Fibroblast of lung (primary cell): ENCODE measurements at places on chromosomes 12 and 14. TPM values are rescaled to one million over a fixed set of nuclear protein-coding genes. Genes with fewer than 3 reads are reported as not detected.

DNA sequence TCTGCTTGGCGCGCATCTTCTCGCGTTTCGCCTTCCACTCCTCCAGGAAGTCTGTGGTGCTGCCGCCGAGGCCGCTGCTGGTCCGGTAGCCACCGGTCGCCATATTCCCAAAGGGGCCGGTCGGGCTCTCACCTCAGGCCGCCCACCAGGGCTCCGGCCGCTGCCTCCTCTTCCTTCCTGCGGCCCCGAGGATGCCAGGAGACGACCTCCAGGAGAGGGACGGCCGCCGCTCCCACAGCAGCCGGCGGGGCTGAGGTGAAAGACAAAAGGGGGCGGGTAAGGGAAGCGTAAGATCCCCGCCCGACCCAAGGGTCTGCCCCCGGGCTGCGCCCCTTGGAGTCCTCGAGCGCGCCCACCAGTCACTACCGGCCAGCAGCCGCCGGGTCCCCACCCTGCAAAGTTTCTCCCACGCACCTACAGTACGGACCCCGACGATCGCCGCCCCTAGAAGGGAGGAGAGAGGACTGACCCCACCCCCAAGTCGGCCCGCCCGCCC, 574 bp downstream of the PAWR start:
- no peak for DNase-seq
- H3K27me3 ChIP-seq = no peaks in the 10 kb centered on the region
- peak overlapping the region; percentile 91 for H3K4me3 ChIP-seq
- peaks cover 9% of the 10 kb centered on the region for H3K4me1 ChIP-seq
- peak overlapping the region; percentile 19 for H3K27ac ChIP-seq

The TNFAIP2 gene
- polyA plus RNA-seq = 31.6 and 71.5 TPM in 2 replicates

The AQP6 gene
- polyA plus RNA-seq = 0.06 TPM in 1 of 2 replicates, not detected in the other

The PIWIL1 gene
- polyA plus RNA-seq = not detected in 2 replicates

GRCh38 chr12:107884769-107885694, 110.5 kb downstream of the ASCL4 start:
- H3K4me3 ChIP-seq = no peak overlapping the region
- peak; percentile 32 for DNase-seq
- H3K4me1 ChIP-seq = no peaks in the 10 kb centered on the region
- no peaks in the 10 kb centered on the region for H3K36me3 ChIP-seq
- no peak overlapping the region for H3K27ac ChIP-seq

GRCh38 chr12:570921-571794, 92.1 kb downstream of the NINJ2 start:
- H3K36me3 ChIP-seq = no peaks in the 10 kb centered on the region
- DNase-seq = peak; percentile 77

GRCh38 chr14:105093431-105094192, 28.4 kb upstream of the GPR132 start:
- peaks cover 3% of the 10 kb centered on the region for H3K27me3 ChIP-seq
- H3K4me3 ChIP-seq = peak overlapping the region; percentile 86
- H3K36me3 ChIP-seq = no peaks in the 10 kb centered on the region
- peak overlapping the region; percentile 43 for H3K27ac ChIP-seq
- peaks cover 24% of the 10 kb centered on the region for H3K4me1 ChIP-seq
- DNase-seq = peak; percentile 61

- H3K27me3 ChIP-seq = no peaks in the 10 kb centered on the region
- H3K4me3 ChIP-seq = no peak overlapping the region
- no peak overlapping the region for H3K27ac ChIP-seq
- peaks cover 2% of the 10 kb centered on the region for H3K36me3 ChIP-seq
- peaks cover 12% of the 10 kb centered on the region for H3K4me1 ChIP-seq
Measured at GRCh38 chr12:113196990-113197389, 11.5 kb downstream of the RITA1 start.

DNA sequence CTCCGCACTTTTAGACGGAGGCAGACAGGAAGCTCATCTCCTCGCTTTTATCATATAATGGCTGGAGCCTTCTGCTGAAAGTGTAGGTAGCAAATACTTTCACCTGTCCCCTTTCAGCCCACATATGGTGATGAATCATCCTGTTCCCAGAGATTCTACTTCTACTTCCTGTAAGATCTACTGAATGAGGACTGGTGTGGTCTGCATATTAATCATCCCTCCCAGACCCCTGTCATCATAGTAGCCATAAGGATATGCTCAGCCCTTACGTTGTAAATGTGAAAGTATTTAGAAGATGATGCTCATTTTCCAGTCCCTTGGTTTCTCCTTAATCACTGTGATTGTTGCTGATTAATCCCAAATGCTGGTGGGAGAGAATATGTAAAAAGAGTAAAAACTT, 268.2 kb upstream of the GRIP1 start:
- DNase-seq = peak; percentile 48
- H3K27me3 ChIP-seq = no peaks in the 10 kb centered on the region
- no peaks in the 10 kb centered on the region for H3K36me3 ChIP-seq
- H3K27ac ChIP-seq = no peak overlapping the region
- H3K4me3 ChIP-seq = no peak overlapping the region

GRCh38 chr12:132582058-132582420, 28.3 kb downstream of the LRCOL1 start:
- H3K36me3 ChIP-seq = peaks cover 4% of the 10 kb centered on the region
- H3K4me3 ChIP-seq = no peak overlapping the region
- no peak overlapping the region for H3K27ac ChIP-seq
- no peaks in the 10 kb centered on the region for H3K27me3 ChIP-seq

The PSMD9 gene
- 77.7 and 98.1 TPM in 2 replicates for polyA plus RNA-seq
